Parietal lobe (tissue), 2 donors: ENCODE measurements at places on chromosomes 6 and 20. TPM values are rescaled to one million over a fixed set of nuclear protein-coding genes. Genes with fewer than 3 reads are reported as not detected.

Gene NRN1
- 13.1 TPM for total RNA-seq

Gene GTF2H4
- 36.3 TPM for total RNA-seq

Gene IL22RA2
- not detected for total RNA-seq

Gene ZNF165
- total RNA-seq, result 0.94 TPM

Gene ACAT2
- total RNA-seq, result 81.4 TPM

Gene KIAA1755
- total RNA-seq, result 2.8 TPM

Gene TAGAP
- total RNA-seq, result 0.94 TPM

Gene MRPL2
- 10.3 TPM for total RNA-seq

Gene NKX2-2
- 0.31 TPM for total RNA-seq

Gene RIPK1
- total RNA-seq, result 7.8 TPM

Gene OPN5
- total RNA-seq, result not detected

Gene CALHM5
- total RNA-seq, result 0.31 TPM

Gene HLA-DOB
- total RNA-seq, result not detected

Gene ZSCAN12
- 22.8 TPM for total RNA-seq

Gene HTR1B
- total RNA-seq, result 1.9 TPM

Gene C20orf141
- not detected for total RNA-seq

Gene KHDC1L
- not detected for total RNA-seq

Gene PHACTR1
- 90.5 TPM for total RNA-seq
